ENCODE measurements at places on chromosomes 11 and 22.
A peak's percentile ranks its signal among the peaks of the same experiment; 100 is the strongest.

DNA sequence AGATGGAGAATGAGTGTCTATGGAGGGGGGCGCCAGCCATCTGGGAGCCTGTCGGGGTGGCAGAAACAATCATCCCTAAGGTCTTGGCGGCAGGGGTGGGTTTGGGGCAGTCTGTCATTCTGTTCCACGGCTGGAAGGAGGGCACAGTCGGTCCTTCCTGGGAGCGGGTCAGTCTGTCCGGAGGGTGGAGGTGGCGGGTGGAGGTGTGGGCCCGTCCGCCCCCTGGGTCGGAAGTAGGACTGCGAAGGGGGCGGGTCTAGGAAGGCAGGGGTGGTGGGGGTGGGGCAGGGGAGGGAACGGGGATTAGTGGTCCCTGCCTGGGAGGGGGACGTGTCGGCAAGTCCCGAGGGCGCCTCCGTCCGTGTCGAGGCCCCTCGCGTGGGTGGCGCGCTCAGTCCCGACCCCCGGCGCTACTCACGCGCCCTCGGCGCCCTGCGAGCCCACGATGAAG, 461 bp downstream of the TBC1D10A start:
- DNase-seq: peak; percentile 69

- DNase-seq: peak; percentile 50
These were observed 145.1 kb downstream of the SWAP70 start for GRCh38 chr11:9808943-9809342.

DNA sequence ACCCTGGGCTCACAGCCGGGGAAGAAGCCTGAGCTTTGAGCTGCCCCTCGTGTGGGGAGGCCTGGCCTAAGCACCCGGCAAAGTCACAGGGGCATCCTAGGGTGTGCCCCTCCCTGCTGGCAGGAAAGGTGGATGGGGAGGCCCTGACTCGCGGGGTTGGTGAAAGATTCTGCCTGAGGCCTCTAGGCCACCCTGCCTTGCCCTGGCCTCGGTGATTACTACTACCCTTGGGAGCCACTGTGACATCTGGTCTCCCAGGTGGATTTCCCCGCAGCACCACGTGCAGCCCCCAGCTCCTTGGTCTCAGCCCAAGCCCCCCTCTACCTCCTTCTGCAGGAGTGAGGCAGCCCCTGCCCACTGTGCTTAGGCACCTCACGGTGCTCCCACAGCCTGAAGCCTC, 23.9 kb downstream of the GNAZ start:
- DNase-seq: no peak

GRCh38 chr22:24285245-24285644, 14.6 kb downstream of the SPECC1L start:
- DNase-seq: no peak

GRCh38 chr11:36356201-36356600, 60.1 kb downstream of the PRR5L start:
- no peak for DNase-seq

DNA sequence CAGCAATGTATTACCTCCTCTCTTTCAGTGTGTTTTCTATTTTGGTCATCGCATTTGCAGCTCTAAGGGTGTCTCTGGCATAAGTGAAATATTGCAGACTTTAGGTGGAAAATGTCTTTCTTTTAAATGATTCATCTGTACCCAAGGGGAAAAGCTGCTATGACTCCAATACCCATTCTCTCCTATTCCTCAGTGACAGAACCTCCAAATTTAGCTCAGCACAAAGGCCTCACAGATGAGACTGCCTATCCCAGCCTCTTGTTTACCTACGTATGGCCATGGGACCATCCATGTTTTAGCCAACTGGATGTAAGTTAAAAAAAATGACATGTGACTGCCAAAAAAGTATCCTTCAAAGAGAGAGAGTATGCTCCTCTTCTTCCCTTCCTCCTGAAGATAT, 7.9 kb downstream of the MTMR2 start:
- DNase-seq: no peak

DNA sequence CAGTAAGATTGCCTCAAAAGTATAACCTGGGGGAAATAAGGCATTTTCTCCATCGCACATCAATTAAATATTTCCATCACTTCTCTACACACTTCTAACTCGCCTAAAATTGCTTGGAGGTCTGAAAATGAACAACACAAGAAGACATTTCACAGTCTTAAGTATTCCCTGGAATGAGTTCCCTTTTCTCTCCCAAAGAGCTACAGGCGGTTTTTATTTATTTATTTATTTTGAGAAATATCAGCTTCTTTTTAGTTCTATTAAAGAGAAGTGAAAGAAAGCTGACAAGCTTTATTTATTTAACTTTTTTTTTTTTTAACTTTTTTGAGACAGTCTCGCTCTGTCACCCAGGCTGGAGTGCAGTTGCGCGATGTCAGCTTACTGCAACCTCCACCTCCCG, 11.5 kb upstream of the PARVB start:
- no peak for DNase-seq

GRCh38 chr11:131581046-131581445, 210.6 kb downstream of the NTM start:
- DNase-seq: no peak

DNA sequence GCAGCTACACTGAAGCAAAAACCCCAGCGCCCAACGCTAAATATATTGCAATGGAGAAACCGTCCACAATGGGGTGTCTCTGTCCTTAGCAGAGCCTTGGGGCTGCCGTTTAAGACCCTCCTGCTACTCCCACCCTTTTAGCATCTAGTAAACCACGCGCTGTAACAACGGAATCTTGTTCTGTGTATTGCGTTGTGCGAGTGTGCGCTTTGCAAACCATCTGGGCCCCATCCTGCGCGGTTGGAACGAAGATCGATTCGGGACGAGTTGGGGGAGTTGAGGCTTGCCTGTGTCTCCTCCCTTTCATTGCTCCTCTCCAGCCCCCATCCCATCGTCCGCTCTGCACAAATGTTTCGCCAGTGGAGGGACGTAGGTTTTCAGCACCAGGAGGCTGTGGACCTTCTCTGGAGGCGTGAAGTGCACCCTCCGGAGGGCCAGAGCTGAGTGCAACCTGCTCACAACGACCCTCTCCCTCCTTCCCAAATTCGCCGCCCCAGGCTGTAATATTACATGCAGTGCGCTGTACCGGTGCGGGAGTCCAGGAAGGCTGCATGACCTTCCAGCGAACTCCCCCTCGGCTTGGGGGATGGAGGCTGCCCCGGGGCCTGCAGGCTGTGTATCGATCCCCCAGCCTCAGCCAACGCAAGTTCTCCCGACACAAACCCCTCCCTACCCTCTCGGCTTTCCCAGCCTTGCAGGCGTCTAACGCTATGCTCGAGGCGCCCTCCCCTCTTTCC, 1.6 kb upstream of the KMT2A start:
- DNase-seq: peak; percentile 25

- no peak for DNase-seq
These were observed at the start of gene FERMT3 for GRCh38 chr11:64206457-64207255. Gene FERMT3, plus strand, starts transcription at chr11:64206721. Its CDS starts 644 bp downstream, at chr11:64207365.

DNA sequence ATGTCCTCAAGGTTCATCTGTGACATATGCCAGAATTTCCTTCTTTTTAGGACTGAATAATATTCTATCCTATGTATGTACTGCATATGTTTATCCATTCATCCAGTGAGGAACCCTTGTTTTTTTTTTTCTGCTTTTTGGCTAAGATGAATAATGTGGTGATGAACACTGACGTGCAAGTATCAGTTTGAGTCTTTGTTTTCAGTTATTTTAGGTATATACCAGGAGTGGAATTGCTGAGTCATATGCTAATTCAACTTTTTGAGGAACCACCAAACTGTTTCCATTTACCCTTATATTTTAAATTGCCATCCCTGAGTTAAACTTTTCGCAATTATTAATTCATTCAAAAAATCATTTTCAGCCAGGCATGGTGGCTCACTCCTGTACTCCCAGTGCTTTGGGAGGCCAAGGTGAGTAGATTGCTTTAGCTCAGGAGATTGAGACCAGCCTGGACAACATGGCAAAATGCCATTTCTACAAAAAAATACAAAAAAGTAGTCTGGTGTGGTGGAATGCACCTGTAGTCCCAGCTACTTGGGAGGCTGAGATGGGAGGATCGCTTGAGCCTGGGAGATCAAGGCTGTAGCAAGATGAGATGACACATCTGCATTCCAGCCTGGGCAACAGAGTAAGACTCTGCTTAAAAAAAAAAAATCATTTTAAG, 64.2 kb downstream of the MICAL2 start:
- DNase-seq: no peak

GRCh38 chr22:20021196-20022181, 579 bp downstream of the TANGO2 start:
- no peak for DNase-seq

GRCh38 chr22:42322562-42322926, 52.1 kb upstream of the TCF20 start:
- no peak for DNase-seq

DNA sequence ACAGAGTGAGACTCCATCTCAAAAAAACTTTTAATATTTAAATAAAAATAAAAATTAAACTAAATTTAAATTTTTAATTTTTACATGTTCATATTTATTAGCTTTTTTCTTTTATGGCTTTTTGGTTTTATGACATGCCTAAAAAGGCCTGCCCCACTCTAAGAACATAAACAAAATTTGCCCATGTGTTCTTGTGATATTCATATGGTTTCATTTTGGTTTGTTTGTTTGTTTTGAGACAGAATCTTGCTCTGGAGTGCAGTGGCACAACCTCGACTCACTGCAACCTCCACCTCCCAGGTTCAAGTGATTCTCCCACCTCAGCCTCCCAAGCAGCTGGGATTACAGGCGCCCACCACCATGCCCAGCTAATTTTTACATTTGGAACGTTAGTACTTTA, 27.7 kb downstream of the SUSD2 start:
- no peak for DNase-seq

DNA sequence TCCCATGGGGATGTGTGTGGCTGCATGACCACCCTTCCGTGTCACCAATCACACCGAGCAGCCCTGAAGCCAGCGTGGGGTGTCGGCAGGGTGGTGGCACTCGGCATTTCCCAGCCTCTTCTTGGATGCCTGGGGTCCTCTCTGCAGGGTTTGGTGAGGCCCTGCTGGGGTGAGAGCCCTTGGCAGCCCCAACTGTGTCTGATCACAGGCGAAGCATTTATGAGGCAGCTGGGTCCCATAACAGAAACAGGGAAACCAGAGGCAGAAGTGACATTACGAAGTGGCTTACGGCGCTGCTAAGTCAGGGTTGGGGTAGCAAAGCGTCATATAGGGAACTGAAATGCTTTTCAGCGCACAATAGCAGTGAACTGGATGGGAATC, 92.3 kb upstream of the SEPTIN5 start:
- no peak for DNase-seq

GRCh38 chr11:414318-414857, 411 bp downstream of the SIGIRR start:
- DNase-seq: no peak

DNA sequence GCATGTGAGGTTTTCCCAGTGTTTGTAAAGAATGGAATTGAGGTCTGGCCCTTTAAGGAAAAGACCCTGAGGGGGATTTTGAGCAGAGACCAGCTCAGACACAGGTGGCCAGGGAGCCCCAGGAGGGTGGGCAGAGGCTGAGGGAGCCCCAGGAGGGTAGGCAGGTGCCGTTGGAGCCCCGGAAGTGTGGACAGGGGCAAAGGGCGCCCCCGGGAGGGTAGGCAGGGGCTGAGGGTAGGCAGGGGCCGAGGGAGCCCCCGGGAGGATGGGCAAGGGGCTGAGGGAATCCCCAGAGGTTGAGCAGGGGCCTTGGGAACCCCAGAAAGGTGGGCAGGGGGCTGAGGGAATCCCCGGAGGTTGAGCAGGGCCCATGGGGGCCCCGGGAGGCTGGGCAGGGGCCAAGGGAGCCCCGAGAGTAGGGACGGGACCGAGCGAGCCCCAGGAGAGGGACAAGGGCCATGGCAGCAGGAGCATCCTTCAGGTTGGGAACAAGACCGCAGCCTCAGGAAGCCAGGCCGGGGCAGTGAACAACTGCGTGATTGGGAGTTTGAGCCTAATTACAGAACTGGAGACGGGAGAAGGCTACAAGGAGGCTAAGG, 292.0 kb downstream of the BRD1 start:
- no peak for DNase-seq

DNA sequence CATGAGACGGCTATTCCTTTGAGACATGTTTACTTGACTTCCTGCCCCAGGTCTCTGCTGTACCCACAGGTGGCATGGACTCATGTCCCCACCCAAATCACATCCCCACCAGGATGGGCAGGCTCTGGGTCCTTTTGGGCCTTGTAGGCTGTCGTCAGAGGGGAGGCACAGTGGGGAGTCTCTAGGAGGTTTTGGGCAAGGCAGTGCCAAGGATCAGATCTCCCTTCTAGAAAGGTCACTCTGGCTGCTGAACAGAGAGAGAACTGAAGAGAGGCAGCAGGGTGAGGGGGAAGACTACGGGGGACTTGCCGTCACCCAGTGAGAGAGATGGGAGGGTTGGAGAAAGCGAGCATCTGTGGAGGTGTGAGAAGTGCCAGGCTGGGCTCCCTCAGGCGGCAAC, 4.6 kb upstream of the KCNQ1OT1 start:
- DNase-seq: no peak

- no peak for DNase-seq
These were observed 46.2 kb upstream of the LMO1 start for GRCh38 chr11:8309862-8310261.

GRCh38 chr11:93587858-93588581, 44.8 kb upstream of the SMCO4 start:
- no peak for DNase-seq

GRCh38 chr22:49567899-49568750, 259.5 kb downstream of the BRD1 start:
- DNase-seq: no peak

- no peak for DNase-seq
These were observed 9.0 kb downstream of the GNAZ start for GRCh38 chr22:23079240-23079768.
